CD8-positive, alpha-beta memory T cell (primary cell): ENCODE measurements at places on chromosomes 5 and 9.

DNA sequence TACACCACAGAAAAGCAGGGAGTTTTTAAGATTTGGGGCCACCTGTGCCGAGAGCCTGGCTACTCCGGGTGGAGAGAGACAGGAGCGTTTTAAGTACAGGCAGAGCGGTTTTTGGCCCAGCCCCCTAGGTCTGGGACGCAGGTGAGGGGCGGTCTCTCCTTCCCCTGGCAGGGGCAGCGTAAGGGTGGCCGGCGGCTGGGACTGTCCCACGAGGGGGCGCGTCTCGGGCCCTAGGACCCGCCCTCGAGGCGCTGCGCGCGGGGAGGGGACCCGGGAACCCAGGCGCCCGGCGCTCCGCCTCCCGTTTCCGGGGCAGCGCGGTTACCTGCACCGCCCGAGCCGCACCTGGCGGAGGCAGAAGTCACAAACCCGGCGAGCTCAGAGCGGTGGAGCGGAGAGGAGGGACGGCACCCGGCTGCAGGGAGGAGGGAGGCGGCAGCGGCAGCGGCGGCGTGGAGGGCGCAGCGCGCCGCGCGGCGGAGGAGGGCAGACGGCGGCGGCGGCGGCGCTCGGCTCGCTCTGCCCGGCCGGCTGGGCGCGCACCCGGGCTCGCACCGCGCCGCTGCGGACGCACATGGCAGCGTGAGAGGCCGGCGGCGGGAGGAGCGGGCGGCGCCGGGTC, at the start of gene WWC1:
Gene WWC1 (plus strand): TSS at position 304 of the 622 bp plus-strand sequence. CDS start 508 bp downstream, outside the sequence.
- DNase-seq = peak; percentile 50

- DNase-seq = no peak
These were observed 83.3 kb upstream of the ZBTB43 start for GRCh38 chr9:126721564-126721981.

DNA sequence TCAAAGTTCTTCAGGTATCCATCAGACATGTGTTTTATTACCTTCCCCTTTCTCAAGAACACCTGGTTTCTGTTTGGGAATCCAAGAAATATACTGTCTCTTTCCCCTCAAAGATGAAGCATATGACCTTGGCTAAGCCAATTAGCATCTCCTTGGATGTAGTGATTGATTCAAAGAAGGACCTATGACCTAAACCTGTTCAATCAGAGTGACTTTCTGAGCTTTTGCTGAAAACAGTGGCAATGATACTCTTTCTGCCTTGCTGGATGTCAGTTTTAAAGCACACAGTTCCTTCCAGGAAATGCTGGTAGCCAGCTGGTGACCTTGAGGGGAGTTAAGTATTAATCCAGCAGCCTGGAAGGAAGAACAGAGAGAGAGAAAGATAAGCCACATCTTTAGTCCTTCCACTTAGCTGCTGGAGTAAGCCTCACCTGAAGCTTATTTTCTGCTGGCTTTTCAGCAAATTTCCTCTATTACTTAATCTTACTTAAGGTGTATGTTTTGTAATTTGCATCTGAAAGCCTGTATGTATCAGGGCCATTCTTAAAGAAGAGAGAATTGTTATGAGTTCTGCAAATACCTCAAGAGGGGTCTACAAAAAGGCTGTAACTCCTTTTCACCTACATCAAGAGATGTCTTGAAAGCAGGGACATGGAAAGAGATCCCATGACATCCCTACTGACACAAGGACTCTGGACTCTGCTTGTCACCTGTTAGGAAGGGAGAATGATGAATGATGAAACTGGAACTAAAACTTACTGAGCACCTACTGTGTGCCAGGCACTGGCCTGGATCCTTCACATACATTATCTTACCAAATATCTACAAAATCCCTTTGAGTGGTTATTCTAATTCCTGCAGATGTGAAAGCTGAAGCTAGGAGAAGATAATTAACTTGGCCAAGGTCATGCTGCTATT, 35.2 kb upstream of the PIK3R1 start:
- no peak for DNase-seq

DNA sequence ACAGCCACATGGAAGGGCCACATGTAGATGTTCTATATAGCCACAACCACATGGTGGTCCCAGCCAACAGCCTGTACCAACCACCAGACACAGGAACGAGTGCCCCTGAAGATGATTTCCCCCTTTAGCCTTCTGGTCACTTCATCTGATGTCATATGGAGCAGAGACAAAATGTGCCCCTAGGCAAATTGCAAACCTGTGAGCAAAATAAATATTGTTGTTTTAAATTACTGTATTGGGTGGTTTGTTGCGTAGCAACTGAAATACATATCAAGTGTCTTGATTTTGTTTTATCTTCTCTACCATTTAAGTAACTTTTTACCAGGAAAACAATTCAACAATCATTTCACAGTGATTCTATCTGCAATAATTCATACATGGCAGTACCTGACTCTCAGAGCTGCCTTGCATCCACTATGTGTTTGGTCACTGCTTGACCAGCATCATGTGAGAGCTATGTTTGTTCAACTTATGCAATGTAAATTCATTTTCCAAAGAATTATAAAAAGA, 142.5 kb upstream of the VLDLR start:
- no peak for DNase-seq

DNA sequence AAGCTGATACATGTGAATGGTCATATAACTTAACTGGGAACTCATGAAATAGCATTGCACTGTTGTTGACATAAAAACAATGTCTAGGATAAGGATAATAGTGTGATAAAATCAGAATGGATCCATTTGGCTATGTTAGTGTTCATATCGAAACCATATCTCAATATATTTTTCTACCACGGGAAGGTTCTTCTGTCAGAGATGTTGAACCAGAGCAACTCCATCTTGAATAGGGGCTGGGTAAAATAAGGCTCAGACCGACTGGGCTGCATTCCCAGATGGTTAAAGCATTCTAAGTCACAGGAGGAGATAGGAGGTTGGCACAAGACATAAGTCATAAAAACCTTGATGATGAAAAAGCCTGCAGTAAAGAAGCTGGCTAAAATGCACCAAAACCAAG, 56.3 kb downstream of the FNIP1 start:
- no peak for DNase-seq

DNA sequence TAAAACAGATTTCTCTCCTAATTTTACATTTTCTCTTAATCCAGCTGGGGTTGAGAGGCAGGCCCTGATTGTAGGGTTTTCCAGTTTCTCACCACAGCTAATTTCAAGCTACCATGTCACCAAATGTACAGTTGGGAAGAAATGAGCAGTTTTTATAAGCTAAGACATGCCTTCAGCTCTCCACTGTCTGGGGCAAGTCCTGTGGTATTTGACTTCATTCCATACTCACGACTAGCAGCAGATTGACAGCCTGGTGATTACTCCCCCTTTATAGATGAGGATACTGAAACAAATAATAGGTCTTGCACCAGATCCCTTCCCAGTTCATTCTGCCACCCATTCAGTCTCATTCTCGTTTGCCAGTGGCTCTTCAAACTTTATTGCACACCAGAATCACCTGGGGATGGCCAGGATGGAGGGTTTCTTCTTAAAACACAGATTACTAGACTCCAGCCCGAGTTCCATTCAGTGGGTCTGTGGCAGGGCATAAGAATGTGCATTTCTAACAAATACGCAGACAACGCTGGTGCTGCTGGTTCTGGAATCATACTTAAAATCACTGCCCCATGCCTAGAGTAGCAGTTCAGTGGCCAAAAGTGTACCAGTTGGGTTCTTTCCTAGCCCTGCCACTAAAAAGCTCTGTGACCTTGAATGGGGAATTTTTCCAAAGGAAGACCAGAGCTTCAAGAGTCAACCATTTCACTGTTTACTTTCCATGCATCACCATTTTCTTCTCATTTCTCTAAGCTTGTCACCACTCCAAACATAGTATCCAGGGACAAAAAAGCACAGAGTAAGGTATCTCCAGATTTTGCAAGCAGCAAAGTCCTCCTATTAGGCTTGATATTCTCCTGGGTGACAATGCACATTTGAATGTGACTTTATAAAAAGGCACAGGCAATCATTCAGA, 64.3 kb downstream of the CSNK1A1 start:
- no peak for DNase-seq

GRCh38 chr5:3736926-3737325, 141.3 kb downstream of the IRX1 start:
- no peak for DNase-seq

DNA sequence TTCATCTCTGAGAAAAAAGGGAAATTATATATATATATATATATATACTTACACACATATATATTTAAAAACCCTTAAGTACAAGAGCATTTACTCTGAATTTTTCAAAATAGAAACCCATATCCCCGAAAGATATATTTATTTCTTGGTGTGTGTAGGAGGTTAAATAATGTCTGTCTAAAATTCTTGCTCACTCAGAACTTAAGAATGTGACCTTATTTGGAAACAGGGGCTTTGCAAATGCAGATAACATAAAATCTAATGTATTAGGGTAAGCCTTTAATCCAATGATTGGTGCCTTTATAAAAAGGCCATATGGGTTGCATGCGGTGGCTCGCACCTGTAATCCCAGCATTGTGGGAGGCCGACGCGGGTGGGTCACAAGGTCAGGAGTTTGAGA, 517.3 kb upstream of the TLE4 start:
- no peak for DNase-seq

DNA sequence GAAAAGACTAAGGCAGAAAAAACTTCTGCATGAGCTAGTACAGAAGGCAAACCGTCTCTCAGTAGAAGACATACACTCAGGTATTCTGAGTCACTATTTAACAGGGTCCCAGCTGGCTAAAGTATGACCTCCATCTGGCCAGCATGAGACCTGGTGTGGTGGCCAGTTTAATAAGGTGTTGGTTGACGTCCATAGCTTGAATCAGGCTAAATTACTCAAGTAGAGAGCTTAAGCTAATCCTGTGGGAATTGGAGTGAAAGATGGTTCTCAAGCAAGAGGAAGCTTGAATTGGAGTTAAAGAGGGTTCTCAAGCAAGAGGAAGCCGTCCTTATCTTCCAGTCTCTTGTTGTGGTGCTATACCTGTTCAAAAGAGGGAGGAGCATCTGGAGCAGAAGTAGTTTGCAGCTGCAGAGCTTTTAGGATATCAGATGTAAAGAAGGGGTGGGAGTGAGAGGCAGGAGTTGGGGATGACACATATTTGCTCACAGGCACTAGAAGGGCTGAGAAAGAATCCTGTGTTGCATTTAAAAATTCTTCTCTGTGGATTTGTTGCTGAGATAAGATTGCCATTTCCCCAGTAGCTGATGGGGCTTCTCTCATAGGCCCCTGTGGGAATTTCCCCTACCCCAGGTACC, 136.1 kb upstream of the RUSC2 start:
- DNase-seq = no peak

- DNase-seq = no peak
These were observed 175.4 kb downstream of the MED10 start for GRCh38 chr5:6202968-6203365.

DNA sequence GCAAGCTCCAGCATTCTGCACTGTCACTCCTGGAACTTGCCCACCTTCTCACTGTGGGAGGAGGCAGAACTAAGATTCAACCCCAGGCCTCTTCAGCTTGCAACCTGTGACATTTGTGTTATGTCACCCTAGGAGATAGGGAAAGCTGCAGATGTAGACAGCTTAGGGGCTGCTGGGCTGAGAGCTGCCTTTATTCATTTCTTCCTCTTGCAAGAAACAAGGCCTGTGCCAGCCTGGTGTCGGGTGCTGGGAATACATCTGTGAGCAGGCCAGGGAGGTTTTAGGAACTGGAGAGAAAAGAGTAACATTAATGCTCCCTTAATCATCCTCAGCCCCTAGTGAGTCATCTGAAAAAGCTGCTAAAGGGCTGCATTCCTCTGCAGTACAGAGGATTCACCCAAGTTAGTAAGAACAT, 101.8 kb downstream of the FGF18 start:
- no peak for DNase-seq

- DNase-seq = no peak
These were observed 56.4 kb downstream of the PFDN1 start for GRCh38 chr5:140246378-140247122.

- DNase-seq = no peak
These were observed 56.3 kb upstream of the SPATA31E1 start for GRCh38 chr9:87826331-87826730.

DNA sequence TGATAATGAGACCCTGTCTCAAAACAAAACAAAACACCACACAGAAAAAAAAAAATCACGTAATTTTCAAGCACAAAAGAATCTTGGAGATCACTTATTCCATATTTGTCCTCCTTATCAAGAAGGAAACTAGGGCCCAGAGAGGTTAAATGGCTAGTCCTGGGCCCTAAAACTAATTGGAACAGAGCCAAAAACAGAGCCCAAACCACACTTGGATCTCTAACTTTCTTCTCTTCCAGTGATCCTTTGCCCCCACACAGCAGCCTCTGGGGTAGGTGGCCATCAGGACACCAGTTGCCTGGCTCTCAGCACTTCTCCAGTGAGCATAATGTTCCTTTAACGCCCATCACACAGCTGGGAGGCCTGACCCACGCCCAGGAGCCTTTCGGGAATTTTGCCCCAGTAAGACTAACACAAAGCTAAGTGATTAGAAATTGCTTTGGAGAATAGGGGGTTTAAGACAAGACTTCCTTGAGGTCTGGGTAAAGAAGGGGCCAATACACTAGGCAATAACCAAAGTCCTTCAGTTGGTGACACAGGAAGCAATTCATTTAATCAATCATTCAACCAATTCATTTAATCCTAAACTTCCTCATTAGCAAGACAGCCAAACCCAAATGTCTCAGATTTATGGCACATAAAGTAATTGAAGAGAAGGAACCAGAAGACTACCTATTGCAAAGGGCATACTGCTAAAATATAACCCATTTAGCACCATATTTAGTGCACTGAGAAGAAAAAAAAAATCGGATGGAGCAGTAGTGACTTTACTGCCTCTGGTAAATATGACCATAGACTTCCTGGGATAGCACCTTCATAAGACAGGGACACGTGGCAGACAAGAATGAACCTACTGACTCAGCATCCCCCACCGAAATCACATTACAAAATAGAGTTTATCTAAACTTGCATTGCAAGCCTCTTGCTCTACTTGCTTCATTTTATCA, 77.8 kb downstream of the ZNF608 start:
- no peak for DNase-seq

DNA sequence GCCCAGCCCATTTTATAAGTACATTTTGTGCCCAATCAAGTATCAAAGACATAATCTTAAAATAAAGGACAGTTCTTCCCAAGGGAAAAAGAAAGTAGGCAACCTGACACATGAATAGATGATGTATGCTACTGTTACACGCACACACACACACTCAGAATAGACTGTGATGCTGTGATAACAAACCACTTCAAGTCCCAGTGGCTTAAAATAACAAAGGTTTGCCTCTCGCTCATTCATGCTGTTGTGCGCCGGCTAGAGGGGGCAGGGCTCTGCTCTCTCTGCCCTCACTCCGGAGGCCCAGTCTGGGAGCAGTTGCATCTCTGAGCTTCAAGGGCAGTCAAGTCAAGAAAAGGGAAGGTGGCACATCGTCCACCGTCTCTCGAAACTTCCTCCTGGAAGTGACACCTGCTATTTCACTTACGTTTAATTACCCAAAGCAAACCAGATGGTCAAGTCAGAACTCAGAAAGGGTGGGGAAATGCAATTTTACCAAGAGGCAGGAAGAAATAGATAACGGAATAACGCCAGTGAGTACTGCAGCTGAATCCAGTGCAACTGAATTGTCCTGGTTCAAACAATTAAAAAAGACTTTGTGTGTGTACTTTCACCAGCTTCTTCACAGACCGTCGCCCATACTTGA, 43.3 kb downstream of the ANKRD33B start:
- DNase-seq = no peak
